ENCODE measurements at places on chromosomes 5 and 9. TPM values are rescaled to one million over a fixed set of nuclear protein-coding genes. Genes with fewer than 3 reads are reported as not detected.
A peak's percentile ranks its signal among the peaks of the same experiment; 100 is the strongest.

ENTREP1 gene
- total RNA-seq = 12.0 TPM

DNA sequence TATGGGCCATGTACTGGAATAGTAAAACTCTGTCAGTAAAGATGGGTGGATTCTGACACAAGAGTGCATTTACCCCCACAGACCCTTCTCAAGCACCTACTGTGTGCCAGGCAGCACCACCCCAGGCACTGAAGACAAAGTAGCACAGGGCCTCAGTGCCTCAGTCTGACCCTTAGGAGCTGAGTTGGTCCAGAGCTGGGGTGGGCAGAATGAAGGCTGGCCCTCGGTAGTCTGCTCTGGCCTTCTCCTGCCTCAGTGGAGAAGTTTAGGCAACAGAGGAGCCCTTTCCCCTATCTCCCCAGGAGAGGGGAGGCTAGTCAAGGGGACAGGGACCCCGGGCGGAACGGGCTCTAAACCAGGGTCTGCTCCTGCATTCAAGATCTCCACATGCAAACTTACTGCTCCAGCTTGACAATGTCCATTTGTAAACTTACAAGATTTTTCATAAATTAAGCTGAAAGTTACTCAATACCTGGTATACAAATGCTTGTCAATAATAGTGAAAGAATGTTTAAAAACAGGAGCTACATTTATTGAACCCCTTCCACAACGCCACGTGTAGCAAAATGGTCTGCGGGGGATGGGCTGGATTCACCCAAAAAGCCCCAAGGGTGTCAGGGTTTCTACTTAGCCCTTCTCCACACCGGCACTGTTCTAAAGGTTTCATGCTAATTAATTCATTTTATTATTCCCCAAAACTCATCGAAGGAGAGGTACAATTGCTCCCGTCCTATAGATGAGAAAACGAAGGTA lies 1.5 kb downstream of the VDAC1 start:
- DNase-seq = peak; percentile 28

DNA sequence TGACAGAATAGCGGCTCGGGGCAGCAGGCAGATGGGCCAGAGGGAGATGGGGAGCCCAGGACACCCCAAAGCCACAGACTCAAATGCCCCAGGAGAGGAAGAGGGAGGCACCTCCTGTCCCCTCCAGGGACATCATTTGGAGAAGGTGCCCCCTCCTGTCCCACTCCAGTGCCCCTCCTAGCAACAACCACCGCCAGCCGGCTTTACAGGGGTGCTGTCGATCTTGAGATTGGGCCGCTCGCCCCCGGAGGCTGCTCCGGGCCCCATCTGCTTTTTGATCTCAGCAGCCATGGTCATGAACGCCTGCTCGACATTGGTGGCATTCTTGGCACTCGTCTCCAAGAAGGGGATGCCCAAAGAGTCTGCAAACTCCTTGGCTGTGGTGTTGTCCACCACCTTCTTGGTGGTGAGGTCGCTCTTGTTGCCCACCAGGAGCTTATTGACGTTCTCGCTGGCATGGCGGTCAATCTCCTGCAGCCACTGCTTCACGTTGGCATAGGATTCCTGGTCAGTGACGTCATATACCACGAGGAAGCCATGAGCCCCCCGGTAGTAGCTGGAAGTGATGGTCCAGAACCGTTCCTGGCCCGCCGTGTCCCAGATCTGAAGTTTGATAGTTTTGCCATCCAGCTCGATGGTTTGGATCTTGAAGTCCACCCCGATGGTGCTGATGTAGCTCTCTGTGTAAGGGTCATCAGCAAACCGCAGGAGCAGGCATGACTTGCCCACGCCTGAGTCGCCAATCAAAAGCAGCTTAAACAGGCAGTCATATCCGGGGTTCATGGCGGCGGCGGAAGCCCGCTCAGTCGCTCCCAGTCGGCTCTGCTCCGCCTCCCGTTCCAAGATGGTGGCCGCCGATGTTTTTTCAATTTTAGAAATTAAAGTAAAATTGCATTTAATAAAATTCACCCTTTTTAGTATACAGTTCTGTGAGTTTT lies 14.0 kb upstream of the FRMPD1 start:
- no peak for DNase-seq

GRCh38 chr9:38384990-38385848 lies 7.3 kb upstream of the ALDH1B1 start:
- no peak for DNase-seq

SLC34A1 gene
- not detected for total RNA-seq
